Thyroid gland (tissue), 4 donors: ENCODE measurements at places on chromosomes 6 and 20.

DNA sequence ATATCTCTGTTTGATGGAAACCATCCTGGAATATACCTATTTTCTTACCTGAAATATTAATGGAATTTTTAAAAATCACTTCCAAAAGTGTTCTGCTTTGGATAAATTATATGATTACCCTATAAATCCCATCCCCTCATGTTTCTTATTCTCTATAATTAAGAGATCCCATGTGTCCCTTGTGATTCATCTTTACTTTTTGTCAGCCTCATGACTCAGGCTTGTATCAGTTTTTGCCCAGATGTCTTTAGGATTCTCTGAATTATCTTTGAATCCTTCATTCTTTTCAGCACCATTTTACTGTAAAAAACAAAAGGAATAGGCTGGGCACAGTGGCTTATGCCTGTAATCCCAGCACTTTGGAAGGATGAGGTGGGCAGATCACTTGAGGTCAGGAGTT lies 804.5 kb upstream of the CITED2 start:
- DNase-seq = no peak

DNA sequence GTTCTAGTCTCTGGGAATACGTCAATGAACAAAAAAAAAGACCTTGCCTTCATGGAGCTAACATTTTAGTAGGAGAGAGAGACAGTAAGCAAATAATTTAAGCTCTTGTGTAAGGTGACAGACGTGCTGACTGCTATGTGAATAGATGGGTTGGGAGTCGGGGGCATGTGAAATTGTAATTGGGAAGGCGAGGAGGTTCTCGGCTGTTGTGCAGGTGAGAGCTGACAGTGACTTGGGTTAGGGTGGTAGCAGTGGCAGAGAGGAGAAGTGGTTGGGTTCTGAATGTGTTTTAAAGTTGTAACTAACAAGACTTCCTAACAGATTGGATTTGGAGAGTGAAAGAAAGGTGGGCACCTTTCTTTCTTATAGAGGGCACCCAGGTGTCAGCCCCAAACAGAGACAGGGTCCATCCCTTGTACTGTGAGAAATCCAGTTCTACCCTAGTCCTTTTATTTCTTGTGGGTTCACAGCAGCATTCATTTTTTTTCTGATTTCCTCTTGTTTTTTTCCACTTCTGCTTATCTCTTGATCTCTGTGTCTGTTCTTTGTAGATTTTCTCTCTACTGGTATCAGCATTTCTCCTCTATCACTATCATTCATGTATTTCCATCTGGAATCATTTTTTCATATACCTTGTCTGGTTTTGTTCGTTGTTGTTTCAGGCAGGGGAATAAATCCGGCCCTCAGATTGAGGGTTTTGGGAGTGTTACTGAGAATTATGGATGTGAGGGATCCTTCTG lies 15.4 kb upstream of the MYLK2 start:
- no peak for DNase-seq

GRCh38 chr6:83006270-83006905 lies 59.3 kb downstream of the UBE3D start:
- no peak for DNase-seq

- no peak for DNase-seq
Observed at GRCh38 chr6:81226957-81227356, 525.5 kb downstream of the TENT5A start.

DNA sequence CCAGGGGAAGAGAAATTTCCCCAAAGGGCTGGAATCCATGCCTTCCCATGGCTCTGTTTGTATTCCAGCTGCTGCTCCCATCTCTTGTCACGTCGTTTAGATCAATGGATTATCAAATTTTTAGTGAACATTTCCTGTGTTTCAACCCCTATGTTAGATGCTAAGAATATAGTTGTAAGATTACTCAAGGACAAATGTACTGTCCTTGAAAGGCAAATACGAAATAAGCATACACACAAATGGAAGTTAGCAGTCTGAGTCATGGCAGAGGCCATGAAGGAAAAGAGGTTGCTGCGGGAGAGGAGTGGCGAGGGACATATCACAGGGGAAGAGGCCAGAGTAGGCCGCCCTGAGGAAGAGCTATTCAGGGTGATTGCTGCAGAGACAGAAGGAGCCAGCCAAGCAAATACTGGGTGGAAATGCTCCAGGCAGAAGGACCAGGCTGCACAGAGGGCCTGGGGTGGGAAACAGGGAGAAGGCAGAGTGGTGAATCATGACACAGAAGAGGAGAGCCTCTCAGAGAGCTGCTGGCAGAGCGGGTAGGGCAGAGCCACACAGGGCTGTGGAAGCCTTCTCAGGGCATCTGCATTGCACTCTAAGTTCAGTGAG lies 219.2 kb upstream of the LRFN2 start:
- peak; percentile 3 for DNase-seq

DNA sequence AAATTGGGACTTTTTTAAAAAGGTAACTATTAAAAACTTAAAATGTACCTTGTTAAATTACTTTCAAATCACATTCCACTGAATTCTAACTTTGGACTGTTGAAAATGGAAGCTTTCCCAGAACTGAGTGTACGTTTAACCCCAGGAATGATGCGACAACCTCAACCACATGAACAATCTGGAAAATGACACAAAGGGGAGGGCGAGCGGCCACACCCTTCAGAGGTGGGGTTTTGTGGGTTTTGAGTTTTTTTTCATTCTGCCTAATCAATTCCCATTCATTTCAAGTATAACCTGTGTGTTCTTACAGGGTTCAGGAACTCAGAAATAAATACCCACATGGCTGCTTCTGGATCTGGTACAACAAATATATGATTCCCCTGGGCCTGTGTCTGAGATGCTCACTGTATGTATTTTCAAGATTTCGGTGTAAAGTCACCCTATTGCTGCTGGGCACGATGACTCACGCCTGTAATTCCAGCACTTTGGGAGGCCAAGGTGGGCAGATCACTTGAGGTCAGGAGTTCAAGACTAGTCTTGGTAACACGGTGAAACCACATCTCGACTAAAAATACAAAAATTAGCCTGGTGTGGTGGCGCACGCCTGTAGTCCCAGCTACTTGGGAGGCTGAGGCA lies 21.6 kb downstream of the CNKSR3 start:
- DNase-seq = no peak
